ENCODE measurements at places on chromosomes 11 and 22.

DNA sequence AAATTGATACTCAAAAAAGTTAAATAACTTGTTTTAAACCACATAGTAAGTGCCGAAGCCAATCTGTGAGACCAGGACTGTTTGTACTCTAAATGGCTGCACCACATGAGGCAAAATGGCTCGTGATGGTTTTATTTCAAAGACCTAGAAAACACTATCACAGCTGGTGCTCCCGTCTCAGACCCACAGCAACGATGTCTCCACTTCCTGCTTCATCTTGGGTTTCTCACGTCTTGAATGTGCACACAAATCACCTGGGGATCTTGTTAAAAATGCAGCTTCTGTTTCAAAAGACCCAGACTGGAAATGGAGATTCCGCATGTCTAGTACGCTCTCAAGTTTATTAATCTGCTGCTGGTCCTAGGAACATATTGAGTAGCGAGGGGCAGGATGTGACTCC, 1.2 kb downstream of the CD3E start:
- DNase-seq = no peak

DNA sequence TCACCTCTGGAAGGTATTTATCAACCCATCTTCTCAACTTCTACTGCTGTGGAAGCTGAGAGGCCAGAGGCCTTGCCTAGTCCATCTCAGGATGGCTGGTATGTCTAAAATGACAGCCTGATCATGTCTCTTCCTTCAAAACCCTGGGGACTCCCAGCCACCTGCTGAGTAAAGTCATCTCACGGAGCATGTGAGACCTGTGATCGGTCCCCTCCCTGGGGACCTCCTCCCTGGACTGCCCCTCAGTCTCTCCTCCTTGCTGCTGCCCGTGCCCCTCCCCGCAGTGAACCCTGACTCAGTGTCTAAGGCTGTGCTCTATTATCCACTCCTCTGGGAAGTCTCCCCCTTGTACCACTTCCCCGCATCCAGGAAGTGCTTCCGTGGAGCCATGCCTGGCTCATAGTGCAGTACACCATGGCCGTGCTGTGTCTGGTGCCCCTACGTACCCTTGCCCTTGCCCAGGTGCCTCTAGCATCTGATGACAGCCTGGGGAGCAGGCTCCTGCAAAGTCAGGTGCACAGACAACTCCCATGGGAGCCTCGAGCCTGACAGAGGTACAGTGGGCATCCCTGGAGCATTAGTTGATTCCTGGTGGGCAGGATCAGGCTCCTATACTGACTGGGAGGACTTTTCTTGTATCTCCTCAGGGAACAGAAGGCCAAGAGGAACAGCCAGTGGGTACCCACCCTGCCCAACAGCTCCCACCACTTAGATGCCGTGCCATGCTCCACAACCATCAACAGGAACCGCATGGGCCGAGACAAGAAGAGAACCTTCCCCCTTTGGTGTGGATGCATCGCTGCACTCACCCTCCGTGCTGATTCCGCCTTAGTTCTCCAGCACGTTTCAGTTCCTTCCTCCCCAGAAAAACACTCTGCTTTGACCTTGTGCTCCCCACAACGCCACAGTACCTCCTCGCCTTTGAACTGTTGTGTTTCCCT, 13.8 kb downstream of the SMARCB1 start:
- DNase-seq = no peak

DNA sequence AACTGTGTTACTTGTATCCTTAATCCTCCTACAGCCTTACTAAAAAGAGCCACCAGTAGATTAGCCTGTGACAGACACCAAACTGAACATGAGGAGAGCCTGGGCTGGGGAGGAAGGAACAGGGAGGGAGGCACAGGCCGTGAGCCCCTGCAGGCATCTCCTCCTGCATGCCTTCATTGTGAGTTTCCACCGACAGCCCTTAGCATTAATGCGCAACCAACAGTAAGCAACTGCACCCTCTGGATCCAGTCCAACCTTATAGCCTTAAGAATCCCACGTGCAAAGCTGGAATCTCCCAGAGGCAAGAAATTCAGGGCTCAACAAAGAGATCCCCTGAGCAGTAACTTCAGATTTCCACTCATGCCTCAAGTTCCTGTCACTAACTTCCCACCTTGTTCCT, 84.6 kb downstream of the ETS1 start:
- DNase-seq = no peak

DNA sequence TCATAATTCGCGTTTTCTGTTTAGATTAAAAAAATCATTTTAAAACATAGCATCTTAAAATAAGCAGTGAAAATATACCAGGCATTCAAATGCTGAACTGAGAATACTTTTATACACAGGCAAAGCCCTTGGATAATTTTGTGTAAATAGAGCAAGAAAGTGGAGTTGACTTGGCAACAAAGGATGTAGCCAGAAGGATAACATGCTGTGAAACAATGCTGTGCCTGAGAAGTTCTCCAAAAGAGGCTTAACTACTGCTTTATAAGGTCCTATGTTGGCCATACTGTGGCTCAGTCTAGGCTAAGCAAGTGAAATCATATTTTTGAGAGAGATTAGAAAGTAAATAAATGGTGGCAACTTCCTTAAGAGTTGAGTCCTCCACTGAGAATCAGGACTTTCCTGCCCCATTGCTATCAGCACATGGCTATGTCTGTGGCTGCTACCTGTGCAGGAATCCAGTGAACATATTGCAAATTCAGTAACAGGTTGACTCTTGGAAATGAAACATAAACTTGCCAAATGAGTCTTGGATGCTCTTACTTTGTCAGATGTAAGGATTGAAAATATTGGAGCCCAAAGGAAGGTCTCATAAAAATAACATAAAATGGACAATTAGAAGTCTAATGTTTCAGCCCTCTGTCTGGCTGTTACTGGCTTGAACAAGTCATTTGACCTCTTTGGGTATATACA, 448.9 kb downstream of the LRRC4C start:
- no peak for DNase-seq

GRCh38 chr22:48899523-48900326, 927.9 kb downstream of the BRD1 start:
- no peak for DNase-seq

DNA sequence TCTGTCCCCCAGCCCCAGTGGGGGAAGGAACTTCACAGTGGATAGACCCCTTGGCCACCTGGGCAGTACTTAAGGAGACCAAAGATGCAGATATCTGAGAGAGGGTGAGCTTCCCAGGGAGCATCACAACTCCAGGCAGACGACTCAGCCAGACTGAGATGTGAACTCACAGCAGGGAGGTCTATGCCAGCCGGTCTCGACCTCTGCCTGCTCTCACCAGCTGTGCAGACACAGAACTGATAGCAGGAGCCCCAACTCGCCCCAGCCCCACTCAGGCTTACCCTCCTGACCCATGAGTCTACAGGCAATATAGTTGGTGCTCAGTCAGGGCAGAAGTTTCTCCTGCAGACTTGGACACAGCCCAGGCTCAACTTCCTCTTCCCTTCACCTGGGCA, 29.7 kb upstream of the ACCSL start:
- DNase-seq = no peak

GRCh38 chr11:57792060-57792541, 30.5 kb downstream of the CTNND1 start:
- no peak for DNase-seq

- no peak for DNase-seq
Observed at GRCh38 chr11:101748572-101749344, 165.0 kb upstream of the TRPC6 start.

DNA sequence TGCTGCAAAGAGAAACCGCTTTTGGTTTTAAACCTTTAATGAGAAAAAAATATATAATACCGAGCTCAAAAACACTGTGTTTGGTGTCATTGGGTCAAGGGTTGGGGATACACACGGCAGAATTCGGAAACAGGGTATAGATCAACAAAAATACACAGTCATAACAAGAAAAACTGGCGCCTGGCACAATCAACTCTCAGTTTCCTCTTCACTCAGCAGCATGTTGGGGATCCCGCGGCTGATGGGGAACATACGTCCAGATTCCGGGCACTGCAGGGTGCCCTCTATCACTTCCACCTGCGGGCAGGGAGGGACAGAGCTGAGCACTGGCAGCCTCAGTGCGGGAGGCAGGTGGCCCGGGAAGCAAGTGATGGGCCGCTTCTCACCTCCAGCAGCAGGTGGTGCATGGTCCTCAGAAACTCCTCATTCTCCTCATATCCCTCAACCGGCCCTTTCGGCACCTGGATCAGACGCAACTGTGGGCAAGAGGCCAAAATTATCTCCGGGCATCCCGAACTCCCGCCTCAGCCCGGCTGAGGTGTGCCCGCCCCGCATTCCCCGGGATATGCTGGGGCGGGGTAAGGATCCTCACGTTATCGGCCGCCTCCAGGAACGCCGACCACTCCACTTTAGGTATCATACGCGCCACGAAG, 561 bp downstream of the TRMT112 start:
- no peak for DNase-seq

DNA sequence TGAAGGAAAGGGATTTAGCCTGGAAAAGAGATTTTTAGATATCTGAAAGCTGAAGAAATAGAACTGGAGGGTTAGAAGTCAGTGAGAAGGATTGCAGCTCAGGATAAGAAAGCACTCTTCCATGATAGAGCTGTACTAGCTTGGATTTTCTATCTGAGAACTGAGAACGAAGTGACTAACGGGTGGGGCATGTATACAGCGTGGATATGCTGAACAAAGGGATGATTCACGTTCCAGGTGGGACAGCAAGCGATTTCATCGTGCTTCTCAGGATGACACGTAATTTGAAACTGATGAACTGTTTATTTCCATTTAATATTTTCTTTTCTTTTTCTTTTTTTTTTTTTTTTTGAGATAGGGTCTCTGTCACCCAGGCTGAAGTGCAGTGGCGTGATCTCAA, 53.0 kb downstream of the GRAMD1B start:
- DNase-seq = no peak

- no peak for DNase-seq
Observed at GRCh38 chr22:35950262-35950661, 78.4 kb downstream of the RBFOX2 start.

DNA sequence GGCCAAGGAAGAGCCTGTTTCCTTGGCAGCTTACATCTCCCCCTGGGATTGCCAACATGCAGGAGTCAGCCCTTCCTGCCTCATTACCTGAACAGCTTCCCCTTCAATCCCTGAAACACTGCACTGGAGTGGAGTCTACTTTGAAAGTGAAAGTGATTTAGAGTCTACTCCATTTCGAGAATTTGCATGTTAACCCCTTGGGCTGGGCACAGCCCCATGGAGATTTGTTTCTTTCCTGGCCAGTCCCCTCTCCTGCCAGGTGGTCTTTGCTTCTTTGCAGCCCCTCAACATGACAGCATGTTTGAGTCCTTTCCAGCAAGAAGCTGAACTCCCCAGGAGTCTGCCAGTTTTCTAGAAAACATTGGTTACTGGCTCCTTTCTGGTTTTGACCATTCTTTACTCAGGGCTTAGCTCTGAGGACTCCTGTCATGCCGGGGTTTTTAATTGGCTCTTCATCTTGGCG, 59.9 kb downstream of the TRAF6 start:
- DNase-seq = no peak

GRCh38 chr22:42732081-42732480, 11.4 kb upstream of the A4GALT start:
- no peak for DNase-seq

- DNase-seq = peak; percentile 53
Observed at GRCh38 chr11:46322759-46323158, 24.5 kb upstream of the DGKZ start.

- no peak for DNase-seq
Observed at GRCh38 chr11:118275176-118275575, 11.1 kb upstream of the MPZL2 start.

- no peak for DNase-seq
Observed at GRCh38 chr11:34928268-34928959, 12.0 kb downstream of the PDHX start.

DNA sequence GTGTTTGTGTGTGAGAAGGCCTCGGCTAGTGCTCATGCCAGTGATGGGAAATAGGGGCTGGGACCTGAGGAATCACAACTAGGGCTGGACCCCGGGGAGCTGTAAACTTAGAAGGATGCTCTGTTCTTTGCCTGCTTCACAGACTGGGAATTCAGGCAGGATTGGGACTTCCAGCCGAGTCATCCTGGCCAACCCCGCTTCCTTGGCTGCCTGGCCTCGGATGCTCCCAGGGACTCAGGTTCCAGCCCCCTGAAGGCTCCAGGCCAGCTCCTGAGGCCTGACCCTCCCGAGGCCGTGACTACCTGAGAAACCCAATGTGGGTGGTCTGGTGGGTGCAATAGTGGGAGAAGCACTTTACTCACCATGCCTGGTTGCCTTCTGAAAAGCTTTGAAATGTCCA, 44.7 kb downstream of the IRAG1 start:
- DNase-seq = no peak
